Right ventricle myocardium inferior (tissue), 1 donor: ENCODE measurements at places on chromosomes 11 and 22.

DNA sequence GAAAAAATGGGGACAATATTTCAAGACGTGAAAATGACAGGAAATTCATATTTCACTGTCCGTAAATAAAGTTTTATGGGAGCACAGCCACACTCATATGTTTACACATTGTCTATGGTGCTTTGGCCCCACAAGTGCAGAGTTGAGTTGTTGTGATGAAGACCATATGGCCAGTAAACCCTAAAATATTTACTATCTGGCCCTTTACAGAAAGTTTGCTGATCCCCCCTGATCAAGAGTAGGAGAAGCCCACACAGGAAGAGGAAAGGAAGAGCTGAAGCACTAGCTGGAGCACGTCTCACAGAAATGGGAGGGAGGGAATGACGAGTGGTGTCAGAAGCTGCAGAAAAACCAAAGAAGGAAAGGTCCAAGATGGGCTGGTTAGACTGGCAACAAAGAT lies 78.8 kb downstream of the TNRC6B start:
- DNase-seq = no peak

DNA sequence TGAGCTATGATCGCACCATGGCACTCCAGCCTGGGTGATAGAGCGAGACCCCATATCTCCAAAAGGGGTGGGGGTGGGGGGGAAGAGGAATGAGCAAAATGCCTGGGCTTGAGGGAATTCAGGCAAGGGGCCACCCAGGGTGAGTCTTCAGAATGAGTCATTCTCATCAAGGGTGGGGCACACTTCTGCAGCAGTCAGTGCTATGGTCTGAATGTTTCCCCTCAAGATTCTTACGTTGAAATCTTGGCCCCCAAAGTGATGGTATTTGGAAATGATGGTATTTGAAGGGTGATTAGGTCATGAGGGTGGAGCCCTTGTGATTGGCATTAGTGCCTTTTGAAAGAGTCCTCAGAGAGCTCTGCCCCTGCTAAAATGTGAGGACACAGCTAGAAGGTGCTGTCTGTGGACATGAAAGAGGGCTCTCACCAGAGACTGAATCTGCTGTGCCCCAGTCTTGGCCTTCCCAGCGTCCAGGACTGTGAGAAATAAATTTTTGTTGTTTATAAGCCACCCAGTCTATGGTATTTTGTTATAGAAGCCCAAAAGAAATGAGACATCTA lies 86.4 kb upstream of the THY1 start:
- DNase-seq = no peak

DNA sequence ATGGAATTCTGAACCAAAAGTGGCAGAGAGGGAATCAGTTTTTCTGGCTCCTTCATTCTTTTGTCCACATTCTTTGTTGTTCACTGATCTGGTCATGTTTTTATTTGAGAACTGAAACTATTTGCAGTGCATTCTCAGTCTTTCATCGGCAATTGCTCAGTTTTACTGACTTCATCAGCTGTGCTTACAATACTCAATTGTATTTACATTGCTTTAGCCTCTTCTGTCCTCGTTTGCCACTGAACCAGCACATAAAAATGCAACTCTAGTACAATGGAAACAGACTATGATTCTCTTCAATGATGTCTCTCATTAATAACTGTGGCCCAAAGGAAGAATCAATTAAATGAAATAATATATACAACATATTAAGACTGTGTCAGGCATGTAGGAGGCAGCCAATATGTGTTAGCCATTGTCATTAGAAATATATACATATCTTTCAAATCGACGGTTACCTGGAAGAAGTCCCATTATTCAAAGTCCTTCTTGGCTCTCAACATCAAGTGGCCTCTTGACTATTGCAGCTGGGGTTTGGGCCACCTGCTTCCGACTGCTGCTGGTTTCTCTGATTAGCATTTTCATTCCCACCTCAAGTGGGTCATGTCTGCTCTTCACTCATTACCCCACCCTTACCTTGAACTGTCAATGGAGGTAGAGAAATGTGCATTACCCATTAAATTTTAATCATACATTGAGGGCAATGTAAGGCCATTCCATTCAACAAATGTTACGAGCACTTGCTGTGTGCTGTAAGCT lies 600.1 kb downstream of the INSC start:
- no peak for DNase-seq

DNA sequence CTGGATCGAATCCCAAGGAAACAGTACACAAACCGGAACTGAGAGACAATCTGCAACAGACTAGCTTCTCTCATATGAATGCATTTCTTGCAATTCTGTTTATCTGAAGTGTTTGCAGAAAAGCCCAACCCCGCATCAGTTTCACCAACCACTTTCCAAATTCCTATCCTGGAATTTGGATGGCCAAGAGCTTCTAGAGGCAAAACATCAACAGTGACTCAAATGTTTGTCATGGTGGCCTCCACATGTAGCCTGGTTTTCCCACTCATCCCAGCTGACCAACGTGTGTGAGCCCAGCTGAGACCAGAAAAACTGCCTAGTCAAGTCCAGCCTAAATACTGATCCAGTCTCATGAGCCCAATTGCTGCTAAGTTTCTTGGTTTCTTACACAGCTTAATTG lies 8.3 kb upstream of the MIEF1 start:
- DNase-seq = no peak

GRCh38 chr11:2270322-2271076 lies at the start of gene ASCL2:
TSS of gene ASCL2 (minus strand) at chr11:2270588. CDS start at chr11:2270332, 256 bp downstream.
- DNase-seq = peak; percentile 68

GRCh38 chr11:61747192-61747966 lies 5.1 kb upstream of the MYRF start:
- DNase-seq = peak; percentile 88

DNA sequence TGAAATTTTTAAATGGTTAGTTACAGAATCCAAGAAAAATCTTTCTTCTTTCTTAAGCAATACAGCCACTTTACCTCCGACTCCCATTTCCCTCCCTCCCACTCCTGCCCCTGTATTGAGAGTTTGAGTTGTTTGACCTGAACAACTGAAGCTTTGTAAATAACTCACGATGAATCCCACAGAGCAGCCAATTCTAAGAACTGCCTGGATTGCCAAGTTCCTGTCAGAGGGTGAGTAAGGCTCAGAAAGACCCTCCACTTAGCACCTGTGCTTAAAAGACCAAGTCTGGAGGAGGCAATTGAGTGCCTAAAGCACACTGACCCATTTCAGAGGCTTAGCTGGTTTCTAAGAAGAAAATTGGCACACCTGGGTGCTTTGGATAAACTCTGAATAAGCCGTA lies 158.5 kb downstream of the MSANTD4 start:
- DNase-seq = no peak

GRCh38 chr11:43983221-43983810 lies 40.9 kb downstream of the C11orf96 start:
- DNase-seq = no peak

GRCh38 chr11:84655712-84656111 lies 971.4 kb downstream of the DLG2 start:
- no peak for DNase-seq
